Immature natural killer cell (primary cell): ENCODE measurements at places on chromosomes 7 and 10.

- H3K27ac ChIP-seq: no peak overlapping the region
- no peaks in the 10 kb centered on the region for H3K36me3 ChIP-seq
- H3K4me1 ChIP-seq: no peaks in the 10 kb centered on the region
- DNase-seq: no peak
- no peaks in the 10 kb centered on the region for H3K27me3 ChIP-seq
- H3K4me3 ChIP-seq: no peak overlapping the region
Observed at GRCh38 chr7:80385508-80385907, 126.4 kb downstream of the GNAT3 start.

DNA sequence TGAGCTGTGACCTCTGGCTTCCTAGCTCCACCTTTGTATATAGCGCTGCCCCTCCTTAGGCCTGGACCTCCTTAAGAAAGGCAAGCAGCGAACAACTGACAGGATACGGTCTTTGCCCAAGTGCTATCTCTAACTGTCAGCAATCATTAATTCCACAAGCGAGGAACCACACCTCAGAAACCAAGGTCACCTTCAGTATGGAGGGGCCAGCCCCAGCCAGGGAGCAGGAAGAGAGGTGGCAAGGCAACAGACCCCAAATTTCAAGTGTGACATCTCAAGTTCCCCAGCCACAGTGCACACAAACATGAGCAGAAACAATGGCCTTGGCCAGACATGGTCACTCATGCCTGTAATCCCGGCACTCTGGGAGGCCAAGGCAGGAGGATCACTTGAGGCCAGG, 4.8 kb upstream of the AOC1 start:
- H3K36me3 ChIP-seq: no peaks in the 10 kb centered on the region
- H3K4me1 ChIP-seq: no peaks in the 10 kb centered on the region
- DNase-seq: no peak
- no peak overlapping the region for H3K4me3 ChIP-seq
- H3K27ac ChIP-seq: no peak overlapping the region
- H3K27me3 ChIP-seq: peaks cover 3% of the 10 kb centered on the region

DNA sequence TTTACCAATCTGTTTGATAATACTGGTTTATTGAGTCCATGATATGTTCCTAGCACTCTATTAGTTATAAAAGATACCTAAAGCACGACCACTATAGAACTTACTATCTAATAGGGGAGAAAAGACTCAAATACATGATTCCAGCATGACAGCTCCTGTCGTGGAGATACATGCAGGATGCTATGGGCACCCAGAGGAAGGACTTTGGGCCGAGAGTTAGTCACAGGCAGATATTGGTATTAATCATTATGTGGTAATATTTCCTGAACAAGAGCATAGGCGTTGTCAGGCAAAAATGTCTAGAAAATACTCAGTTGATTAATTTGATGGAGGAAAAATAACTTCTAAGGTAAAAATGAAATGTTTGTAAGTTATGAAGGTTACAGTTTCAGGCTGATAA, 31.8 kb downstream of the CNNM2 start:
- H3K36me3 ChIP-seq: peaks cover 3% of the 10 kb centered on the region
- no peak overlapping the region for H3K4me3 ChIP-seq
- H3K4me1 ChIP-seq: no peaks in the 10 kb centered on the region
- DNase-seq: no peak

GRCh38 chr7:100641860-100642533, 645 bp upstream of the TFR2 start:
- no peaks in the 10 kb centered on the region for H3K4me1 ChIP-seq
- no peaks in the 10 kb centered on the region for H3K36me3 ChIP-seq
- no peak overlapping the region for H3K4me3 ChIP-seq
- H3K27ac ChIP-seq: no peak overlapping the region

DNA sequence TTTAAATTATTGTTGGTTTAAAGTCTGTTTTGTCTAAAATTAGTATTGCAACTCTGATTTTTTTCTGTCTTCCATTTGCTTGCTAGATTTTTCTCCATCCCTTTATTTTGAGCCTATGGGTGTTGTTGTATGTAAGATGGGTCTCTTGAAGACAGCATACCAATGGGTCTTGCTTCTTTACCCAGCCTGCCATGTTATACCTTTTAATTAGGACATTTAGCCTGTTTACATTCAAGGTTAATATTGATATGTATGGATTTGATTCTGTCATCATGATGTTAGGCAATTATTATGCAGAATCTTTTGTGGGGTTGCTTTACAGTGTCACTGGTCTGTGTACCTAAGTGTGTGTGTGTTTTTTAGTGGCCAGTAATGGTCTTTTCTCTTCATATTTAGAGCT, 281.4 kb upstream of the CSTF2T start:
- no peak overlapping the region for H3K4me3 ChIP-seq
- no peaks in the 10 kb centered on the region for H3K4me1 ChIP-seq
- DNase-seq: no peak
- no peak overlapping the region for H3K27ac ChIP-seq
- H3K36me3 ChIP-seq: no peaks in the 10 kb centered on the region

DNA sequence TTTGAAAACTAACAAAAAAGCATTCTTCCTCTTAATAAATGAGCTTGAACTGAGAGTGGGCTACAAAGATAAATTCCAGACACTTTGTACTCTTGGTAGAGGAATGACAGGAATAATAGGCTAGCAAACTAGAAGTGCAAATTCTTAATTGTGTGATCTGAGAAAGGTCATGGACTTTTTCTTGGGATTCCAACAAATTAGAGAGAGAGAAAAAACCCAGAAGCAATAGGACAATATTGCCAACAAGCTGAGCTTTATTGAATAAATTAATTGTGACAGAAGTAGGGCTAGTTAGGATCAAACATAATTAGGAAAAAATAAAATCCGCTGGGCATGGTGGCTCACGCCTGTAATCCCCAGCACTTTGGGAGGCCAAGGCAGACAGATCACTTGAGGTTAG, 41.4 kb upstream of the LAMB1 start:
- no peaks in the 10 kb centered on the region for H3K36me3 ChIP-seq
- no peak for DNase-seq
- H3K4me1 ChIP-seq: peaks cover 2% of the 10 kb centered on the region
- no peaks in the 10 kb centered on the region for H3K27me3 ChIP-seq
- no peak overlapping the region for H3K4me3 ChIP-seq
- H3K27ac ChIP-seq: no peak overlapping the region

- H3K27ac ChIP-seq: no peak overlapping the region
- DNase-seq: no peak
- H3K4me1 ChIP-seq: no peaks in the 10 kb centered on the region
- no peak overlapping the region for H3K4me3 ChIP-seq
- no peaks in the 10 kb centered on the region for H3K27me3 ChIP-seq
Observed at GRCh38 chr10:109504401-109504800, 418.9 kb downstream of the XPNPEP1 start.

- H3K36me3 ChIP-seq: no peaks in the 10 kb centered on the region
- H3K27ac ChIP-seq: peak overlapping the region; percentile 96
- DNase-seq: no peak
- H3K4me3 ChIP-seq: peak overlapping the region; percentile 78
- peaks cover 6% of the 10 kb centered on the region for H3K27me3 ChIP-seq
Observed at GRCh38 chr7:158976468-158976848, 120.1 kb downstream of the DYNC2I1 start.

GRCh38 chr7:37089972-37090371, 358.7 kb downstream of the ELMO1 start:
- no peak for DNase-seq
- H3K36me3 ChIP-seq: peaks cover 28% of the 10 kb centered on the region
- H3K27me3 ChIP-seq: no peaks in the 10 kb centered on the region
- H3K27ac ChIP-seq: peak overlapping the region; percentile 41
- H3K4me1 ChIP-seq: peaks cover 64% of the 10 kb centered on the region

GRCh38 chr10:76248649-76249200, 817.3 kb downstream of the LRMDA start:
- no peaks in the 10 kb centered on the region for H3K36me3 ChIP-seq
- H3K4me1 ChIP-seq: no peaks in the 10 kb centered on the region
- no peak for DNase-seq
- no peak overlapping the region for H3K4me3 ChIP-seq

GRCh38 chr10:91017198-91017597, 96.3 kb upstream of the ANKRD1 start:
- H3K27ac ChIP-seq: no peak overlapping the region
- peaks cover 13% of the 10 kb centered on the region for H3K27me3 ChIP-seq
- H3K4me3 ChIP-seq: no peak overlapping the region
- H3K36me3 ChIP-seq: no peaks in the 10 kb centered on the region

DNA sequence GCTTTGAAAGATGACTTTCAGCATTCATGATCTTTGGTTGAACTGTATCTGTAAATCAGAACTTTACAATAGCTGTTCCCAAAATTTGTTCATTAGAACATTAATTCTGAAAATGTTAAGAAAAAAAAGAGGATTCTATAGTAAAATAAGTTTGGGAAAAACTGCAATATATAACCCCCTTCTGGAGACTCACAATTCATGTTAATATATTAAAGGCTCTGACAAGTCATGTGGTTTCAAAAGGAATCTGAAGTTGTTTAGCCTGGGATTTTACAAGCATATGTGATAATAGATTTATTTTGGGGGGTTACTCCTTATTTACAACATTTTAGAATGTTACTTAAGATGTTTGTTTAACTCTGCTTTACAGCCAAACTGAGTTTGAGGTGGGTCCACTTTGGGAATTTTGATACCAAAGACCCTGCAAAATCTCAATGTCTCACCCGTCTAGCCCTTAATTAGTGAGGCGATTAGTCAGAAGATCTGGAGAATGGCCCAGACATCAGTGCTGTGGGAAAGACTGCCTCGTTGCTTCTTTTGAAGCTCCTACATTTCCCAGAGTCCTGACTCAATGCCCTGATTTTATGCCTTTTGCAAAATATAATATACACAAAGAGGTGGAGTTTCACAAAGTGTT, 40.0 kb downstream of the CDK1 start:
- no peak overlapping the region for H3K4me3 ChIP-seq
- peaks cover 7% of the 10 kb centered on the region for H3K27me3 ChIP-seq
- no peak for DNase-seq

GRCh38 chr10:11799736-11800080, 23.4 kb upstream of the PROSER2 start:
- no peaks in the 10 kb centered on the region for H3K4me1 ChIP-seq
- H3K27me3 ChIP-seq: peaks cover 6% of the 10 kb centered on the region
- H3K4me3 ChIP-seq: no peak overlapping the region
- no peak for DNase-seq
- no peak overlapping the region for H3K27ac ChIP-seq

GRCh38 chr10:123585477-123586445, 80.4 kb upstream of the GPR26 start:
- no peak overlapping the region for H3K4me3 ChIP-seq
- no peaks in the 10 kb centered on the region for H3K36me3 ChIP-seq
- H3K27me3 ChIP-seq: peaks cover 9% of the 10 kb centered on the region
- no peak overlapping the region for H3K27ac ChIP-seq

DNA sequence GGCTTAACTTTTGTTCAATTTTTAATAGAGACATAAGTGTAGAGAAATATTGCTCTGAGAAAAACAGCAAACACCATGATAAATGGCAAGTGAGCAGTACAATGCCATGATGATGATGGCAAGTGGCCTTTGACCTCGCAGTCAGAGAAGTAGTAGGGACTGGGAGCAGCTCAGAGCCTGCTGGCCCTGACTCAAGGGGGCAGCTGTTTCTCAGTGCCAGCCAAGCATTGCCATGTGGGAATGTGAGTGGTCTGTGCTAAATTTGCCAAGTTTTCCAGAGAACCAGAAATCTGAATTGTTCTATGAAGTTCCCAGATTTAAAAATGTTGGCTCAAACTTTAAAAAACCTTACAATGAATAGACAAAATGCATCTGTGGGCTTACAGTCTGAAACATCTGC, 187.9 kb downstream of the BICC1 start:
- DNase-seq: no peak
- no peaks in the 10 kb centered on the region for H3K36me3 ChIP-seq
- H3K27ac ChIP-seq: no peak overlapping the region

DNA sequence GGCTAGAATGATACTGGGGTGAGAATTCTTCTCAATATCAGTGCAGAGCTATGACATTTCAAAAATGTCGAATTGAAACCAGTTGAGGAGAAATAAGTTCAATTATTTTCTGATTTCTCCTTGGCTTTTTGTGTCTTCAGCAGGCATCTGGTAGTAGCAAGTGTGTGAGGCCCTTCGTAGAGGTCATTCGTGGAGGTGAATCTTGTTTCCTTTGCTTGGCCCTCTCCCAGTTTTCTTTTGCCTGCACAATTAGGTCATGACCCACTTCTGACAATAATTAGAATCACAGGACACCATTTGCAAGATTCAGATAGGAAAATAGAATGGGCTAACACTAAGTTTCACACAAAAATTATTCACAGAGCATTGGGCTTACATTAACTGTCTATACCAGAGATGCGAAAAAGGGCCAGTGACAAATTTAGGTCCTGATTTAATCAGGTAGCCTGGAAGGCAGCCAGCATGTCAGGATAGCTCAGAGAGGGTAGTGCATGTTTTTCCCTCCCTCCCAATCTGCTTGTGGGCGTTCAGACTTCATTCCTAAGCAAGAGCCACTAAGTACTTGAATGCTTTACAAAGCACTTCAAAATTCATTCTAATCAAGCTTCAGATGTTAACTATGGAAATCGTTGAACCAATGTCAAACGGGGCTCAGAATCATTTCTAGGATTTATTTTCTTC, 24.0 kb upstream of the A1CF start:
- no peaks in the 10 kb centered on the region for H3K4me1 ChIP-seq
- H3K36me3 ChIP-seq: no peaks in the 10 kb centered on the region
- no peaks in the 10 kb centered on the region for H3K27me3 ChIP-seq
- H3K27ac ChIP-seq: no peak overlapping the region
- no peak overlapping the region for H3K4me3 ChIP-seq
- DNase-seq: no peak

DNA sequence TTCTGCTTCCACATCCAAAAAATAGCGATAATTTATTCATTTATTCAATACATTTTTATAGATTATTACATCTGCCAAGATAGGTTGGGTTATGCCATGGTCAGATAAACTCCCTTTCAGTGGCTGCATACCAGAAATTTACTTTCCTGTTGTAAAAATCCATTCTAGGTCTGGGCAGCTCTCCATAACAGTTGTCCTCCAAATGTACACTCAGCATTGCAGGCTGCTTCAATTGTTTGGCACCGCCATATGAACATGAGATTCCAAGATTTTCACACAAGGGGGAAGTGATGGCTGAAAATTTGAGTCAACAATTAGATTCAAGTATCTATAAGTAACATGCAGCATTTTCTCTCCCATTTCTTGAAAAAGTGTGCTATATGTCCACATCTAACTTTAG, 568.7 kb downstream of the ETV1 start:
- no peaks in the 10 kb centered on the region for H3K4me1 ChIP-seq
- no peak for DNase-seq
- peaks cover 6% of the 10 kb centered on the region for H3K36me3 ChIP-seq
- no peak overlapping the region for H3K27ac ChIP-seq
- H3K4me3 ChIP-seq: no peak overlapping the region

GRCh38 chr10:117936141-117936540, 110.6 kb downstream of the RAB11FIP2 start:
- no peaks in the 10 kb centered on the region for H3K4me1 ChIP-seq
- no peaks in the 10 kb centered on the region for H3K36me3 ChIP-seq
- H3K4me3 ChIP-seq: no peak overlapping the region
- peaks cover 5% of the 10 kb centered on the region for H3K27me3 ChIP-seq
- H3K27ac ChIP-seq: no peak overlapping the region
- DNase-seq: no peak

DNA sequence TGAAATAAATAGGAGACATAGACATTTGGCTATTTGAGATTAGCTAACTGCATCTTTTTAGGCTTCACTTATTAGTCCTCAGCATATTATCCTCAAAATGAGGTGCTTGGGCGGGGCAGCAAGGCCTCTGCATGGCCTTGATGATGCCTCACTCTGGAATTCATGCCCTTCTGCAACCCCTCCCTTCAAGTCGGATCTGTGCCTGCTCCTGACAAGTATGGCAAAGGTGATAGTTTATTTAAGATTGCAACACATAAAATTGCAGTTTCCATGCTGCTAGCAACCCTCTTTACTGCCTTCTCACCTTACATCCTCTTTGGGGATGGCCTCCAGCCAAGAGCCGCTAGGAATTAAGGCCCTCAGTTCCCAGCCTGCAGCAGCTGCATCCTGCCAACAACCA, 241.3 kb upstream of the ADARB2 start:
- H3K27ac ChIP-seq: no peak overlapping the region
- H3K36me3 ChIP-seq: no peaks in the 10 kb centered on the region
- no peak for DNase-seq
- no peak overlapping the region for H3K4me3 ChIP-seq
